ENCODE measurements at places on chromosomes 2 and 18.

- no peak for DNase-seq
Observed at GRCh38 chr2:15315411-15315810, 245.7 kb downstream of the NBAS start.

- DNase-seq, result no peak
Observed at GRCh38 chr2:56476509-56477071, 292.8 kb downstream of the CCDC85A start.

GRCh38 chr2:146321175-146321574, 1523.7 kb upstream of the ACVR2A start:
- no peak for DNase-seq

DNA sequence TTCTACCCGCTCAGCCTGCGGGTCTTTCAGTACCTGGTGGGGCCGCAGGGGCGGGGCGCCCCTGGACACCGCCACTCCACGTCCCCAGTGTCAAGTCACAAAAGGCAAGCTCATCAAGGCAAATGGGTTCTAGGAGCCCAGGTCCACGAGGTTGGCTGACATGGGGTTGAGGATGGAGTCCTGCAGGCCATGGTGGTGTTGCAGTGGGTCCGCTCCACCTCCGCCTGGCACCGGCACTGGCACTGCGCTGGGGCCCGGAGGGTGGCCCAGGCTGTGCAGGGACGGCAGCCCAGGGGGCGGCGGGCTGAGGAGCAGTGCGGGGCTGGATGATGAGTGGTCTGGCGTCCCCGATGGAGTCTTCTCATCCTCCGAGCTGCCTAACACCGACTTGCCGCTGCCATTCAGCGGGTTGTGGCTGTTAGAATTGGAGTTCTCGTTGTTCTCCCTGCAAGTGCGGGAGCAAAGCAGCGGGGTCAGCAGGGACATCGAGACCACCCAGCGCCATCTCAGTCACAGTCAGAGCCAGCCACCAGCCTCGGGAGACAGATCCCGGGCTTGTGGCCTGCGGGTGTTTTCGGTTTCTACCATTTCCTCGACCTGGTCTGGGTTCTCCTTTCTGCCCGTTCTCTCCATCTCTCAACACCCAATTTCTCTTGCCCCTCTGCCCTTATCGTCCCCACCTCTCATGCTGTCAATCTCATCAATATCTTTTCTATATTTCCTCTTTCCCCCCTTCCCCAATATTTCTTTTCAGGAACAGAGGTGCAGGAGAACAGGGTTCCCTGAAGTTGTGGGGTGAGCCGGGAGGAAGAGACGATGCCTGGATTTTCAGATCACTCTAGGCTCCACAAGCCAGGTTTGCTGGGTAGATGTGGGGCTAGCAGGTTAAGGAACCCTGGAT, 3.0 kb downstream of the SIX2 start:
- no peak for DNase-seq

DNA sequence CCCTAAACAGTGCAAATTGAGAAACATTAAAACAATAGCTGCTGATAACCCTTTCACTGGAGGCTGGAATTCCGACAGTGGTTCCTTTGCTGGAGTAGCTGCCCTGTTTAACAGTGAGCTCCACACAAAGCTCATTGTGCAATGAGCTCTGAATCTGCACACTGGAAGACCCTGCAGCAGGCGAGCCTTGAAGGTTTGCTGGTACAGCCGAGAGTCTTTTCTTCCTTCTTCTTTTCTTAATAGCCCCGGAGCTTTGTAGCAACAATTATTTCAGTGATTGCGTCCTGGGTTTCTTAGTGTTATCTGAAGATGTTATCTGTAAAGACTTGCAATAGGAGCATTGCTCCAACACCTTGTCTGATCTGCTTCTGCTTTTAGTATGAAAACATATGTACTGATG, 50.8 kb upstream of the CXCR4 start:
- DNase-seq, result no peak

- no peak for DNase-seq
Observed at GRCh38 chr2:184769023-184769422, 170.7 kb downstream of the ZNF804A start.

DNA sequence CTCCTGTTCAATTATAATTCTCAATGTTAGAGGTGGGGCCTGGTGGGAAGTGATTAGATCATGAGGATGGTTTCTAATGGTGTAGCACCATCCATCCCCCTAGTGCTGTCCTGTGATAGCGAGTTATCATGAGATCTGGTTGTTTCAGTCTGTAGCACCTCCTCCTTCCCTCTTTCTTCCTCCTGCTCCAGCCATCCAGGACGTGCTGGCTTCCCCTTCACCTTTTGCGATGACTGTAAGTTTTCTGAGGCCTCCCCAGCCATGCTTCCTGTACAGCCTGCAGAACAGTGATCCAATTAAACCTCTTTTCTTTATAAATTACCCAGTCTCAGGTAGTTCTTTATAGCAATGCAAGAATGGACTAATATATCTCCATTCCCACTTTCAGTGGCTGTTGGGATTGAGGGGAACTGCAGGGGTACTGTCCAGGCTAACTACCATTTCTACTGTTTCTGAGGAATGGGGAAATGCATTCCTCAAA, 19.2 kb downstream of the SPIRE1 start:
- no peak for DNase-seq

GRCh38 chr2:238389988-238390589, 36.6 kb upstream of the ASB1 start:
- no peak for DNase-seq

DNA sequence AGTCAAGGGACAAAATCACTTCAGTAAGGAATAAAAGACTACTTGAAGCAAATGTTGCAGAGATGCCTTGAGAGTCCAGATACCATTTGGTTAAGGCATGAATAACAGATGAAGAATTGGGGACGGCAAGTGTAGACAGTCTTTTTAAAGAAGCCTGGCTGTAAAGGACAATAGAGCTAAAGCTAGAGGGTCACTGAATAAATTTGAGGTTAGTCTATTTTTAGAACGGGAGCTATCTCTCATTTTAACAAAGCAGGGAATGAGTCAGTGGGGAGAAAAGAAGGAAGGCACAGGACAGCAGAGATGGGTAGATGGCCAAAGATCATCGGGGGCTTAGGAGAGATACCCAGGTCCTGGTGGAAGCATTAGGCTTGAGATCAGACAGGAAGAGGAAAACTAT, 30.6 kb upstream of the CHN1 start:
- DNase-seq, result no peak

DNA sequence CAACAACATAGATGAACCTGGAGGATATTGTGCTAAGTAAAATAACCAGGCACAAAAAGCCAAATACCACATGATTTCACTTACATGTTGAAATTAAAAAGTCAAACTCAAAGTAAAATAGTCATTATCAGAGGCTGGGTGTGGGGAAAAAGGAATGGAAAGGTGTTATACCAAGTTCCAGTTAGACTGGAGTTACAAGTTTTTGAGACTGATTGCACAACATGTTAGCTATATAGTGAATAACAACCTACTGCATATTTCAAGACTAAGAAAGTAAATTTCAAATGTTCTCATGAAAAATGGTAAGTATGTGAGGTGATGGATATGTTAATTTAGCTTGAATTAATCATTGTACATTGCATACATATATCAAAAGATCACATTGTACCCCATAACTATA, 116.8 kb upstream of the HNMT start:
- no peak for DNase-seq

DNA sequence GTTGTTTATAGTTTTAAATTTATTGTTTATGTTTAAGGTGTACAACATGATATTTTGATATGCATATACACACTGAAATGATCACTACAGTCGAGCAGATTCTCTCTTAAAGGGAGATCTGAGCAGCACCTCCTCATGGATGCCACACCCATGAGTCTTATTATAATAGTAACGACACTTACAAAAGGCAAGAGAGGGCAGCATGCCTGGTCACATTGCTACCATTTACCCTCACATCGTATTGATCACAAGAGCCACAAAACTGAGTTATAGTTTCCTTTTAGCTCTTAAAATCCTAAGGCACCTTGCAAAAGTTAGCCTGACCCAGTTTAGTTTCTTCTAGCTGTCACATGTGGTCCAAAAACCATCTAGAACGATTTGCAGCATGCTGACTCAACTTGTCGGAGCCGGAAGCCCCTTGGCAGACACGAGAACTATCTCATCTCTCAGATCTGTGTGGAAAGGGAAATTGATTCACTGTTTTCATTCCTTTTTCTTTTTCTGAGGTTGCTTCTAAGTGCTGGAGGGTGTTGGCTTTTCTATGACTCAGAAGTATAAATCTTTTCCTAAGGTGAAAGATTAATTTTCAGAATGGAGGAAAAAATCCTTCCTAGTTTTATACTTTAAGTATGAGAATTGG, 85.3 kb downstream of the CDC42EP3 start:
- DNase-seq, result peak; percentile 83

- DNase-seq, result peak; percentile 17
Observed at GRCh38 chr2:113178891-113179290, 5.1 kb downstream of the PSD4 start.

DNA sequence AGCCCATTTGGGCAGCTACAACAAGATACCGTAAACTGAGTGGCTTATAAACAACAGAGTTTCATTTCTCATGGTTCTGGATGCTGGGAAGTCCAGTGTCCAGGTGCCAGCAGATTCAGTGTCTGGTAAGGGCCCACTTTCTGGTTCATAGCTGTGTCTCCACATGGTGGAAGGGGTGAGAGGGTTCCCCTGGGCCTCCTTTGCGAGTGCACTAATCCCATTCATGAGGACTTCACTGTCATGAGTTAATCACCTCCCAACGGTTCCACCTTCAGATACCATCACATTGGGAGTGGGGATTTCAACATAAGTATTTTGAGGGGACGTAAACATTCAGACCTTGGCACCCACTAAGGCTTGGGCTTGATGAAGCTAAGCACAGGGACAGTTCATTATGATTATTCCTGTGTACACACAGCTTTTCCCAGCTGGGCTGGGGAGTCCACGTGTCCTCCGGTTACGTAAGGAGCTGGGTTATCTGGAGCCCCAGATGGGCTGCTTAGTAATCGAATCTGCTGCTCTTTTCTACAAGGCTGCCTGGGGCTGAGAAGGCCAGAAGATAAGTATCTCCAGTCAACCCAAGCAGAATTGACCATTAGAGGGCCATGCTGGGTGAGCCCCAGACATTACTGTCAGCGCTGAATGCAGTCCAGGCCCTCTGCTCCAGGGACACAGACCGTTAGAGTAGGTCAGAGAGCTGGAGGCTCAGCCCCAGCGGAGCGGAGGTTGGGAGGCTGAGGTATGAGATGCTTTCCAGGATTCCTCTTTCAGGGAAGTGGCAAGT, 42.7 kb downstream of the EPAS1 start:
- DNase-seq, result no peak

GRCh38 chr18:3538954-3539617, 89.1 kb downstream of the TGIF1 start:
- no peak for DNase-seq

GRCh38 chr2:232418466-232419244, 12.0 kb downstream of the ALPG start:
- no peak for DNase-seq

- DNase-seq, result no peak
Observed at GRCh38 chr18:37553633-37554398, 11.8 kb downstream of the CELF4 start.

GRCh38 chr18:31595121-31595771, 3.6 kb downstream of the TTR start:
- no peak for DNase-seq

DNA sequence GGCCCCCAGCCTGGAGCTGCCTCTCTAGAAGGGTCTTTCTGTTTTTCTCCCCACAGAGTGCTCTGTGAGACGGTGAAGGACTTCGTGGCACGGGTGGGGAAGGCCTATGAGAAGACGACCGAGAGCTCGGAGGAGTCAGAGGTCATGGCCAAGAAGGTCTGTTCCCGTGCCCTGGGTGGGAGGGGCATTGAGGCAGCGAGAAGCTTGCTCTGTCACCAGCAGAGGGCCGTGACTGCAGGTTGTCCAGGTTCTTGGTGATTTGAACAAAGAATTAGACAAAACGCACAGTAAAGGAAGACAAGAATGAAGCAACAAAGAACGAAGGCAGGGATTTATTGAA, 93.9 kb downstream of the DGKD start:
- no peak for DNase-seq

DNA sequence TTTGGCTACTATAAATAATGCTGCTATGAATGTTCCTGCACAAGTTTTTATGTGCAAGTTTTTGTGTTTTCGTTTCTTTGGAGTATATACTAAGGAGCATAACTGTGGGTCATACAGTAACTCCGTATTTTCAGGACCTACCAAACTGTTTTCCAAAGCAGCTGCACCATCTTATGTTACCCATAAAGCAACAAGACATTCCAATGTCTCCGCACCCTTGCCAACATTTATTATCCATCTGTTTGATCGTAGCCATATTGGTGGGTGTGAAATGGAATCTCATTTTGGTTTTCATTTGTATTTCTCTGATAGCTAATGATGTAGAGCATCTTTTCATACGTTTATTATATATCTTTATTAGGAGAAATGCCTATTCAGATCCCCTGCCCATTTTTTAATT, 13.8 kb downstream of the TMEM131 start:
- DNase-seq, result no peak

DNA sequence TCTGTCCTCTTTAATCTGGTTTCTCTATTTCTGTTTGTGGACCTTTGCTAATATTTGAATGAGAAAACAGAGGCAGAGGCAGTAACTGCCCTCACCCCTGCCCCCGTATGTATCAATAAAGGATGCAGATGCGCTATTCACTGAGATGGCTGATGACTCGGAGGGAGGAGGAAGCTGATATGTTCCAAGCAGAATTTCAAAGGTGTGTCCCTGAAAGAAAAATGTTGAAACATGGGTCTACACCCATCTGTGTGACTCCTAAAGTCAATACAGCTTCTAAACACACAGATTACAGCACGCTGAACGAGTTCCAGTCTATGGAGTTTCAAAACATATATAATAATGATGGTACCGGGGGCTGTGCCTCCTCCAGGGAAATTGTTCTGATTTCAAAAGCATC, 38.8 kb downstream of the EPHA4 start:
- no peak for DNase-seq

DNA sequence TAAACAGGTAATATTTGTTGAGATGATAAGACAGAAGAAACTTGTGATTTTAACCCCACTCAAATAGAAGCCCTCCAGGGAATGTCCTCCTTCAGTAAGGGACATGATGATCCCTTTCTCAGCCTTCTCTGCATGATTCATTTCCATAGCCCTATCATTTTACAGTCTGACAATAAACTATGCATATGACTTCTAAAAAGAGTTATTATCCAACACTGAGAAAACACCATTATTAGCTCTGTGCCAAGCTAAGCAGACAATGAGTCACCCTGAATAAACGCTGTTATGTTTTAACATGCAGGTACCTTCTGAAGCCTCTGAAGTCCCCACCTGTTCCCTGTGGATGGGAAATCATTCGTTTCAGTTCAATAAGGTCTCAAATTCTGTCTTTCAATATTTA, 54.7 kb downstream of the DTNB start:
- DNase-seq, result no peak

DNA sequence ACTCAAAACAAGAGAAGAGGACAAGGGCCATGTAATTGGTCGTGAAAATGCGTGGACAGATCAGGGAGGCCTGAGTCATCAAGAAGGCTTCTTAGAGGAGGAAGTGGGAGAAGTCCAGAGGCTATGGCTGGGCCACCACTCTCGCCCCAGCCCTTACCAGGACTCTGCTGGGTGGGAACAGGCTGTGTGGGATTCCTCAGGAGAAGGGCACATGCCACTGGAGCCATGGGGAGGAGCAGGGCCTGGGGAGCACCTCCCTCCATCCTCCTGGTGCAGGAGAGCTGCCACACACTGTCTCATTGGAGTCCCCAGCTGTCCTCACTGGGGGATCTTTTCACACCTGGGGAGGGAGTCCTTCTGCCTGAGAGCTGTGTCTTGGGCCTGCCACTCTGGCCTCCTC, 9.4 kb upstream of the RALB start:
- DNase-seq, result no peak

Data from CD4-positive, alpha-beta T cell treated with Interleukin-4 for 1 hour (primary cell).